ENCODE measurements at places on chromosomes 6 and 20.

DNA sequence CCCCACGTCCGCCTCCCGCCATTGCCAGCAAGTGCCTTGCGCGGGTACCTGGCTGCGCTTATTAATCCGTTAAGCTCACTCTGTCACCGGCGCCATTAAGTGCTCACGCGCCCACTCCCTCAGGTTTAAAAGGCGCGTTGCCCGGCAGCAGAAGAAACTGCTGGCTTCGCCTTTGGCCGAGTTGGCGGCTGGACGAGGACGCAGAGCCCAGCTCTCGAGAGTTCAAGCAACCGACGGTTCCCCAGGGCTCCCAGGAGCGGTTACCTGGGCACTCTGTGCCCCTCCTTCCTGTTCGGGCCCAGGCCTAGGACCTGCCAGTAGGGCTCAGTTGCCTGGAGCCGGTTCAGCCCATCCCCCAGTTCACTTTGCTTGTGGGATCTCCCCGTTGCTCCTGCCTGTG, at the start of gene GGTLC1:
GGTLC1 (minus strand) TSS at position 219 of the 400 bp plus-strand sequence. CDS start 2,168 bp downstream, outside the sequence.
- no peak for DNase-seq

DNA sequence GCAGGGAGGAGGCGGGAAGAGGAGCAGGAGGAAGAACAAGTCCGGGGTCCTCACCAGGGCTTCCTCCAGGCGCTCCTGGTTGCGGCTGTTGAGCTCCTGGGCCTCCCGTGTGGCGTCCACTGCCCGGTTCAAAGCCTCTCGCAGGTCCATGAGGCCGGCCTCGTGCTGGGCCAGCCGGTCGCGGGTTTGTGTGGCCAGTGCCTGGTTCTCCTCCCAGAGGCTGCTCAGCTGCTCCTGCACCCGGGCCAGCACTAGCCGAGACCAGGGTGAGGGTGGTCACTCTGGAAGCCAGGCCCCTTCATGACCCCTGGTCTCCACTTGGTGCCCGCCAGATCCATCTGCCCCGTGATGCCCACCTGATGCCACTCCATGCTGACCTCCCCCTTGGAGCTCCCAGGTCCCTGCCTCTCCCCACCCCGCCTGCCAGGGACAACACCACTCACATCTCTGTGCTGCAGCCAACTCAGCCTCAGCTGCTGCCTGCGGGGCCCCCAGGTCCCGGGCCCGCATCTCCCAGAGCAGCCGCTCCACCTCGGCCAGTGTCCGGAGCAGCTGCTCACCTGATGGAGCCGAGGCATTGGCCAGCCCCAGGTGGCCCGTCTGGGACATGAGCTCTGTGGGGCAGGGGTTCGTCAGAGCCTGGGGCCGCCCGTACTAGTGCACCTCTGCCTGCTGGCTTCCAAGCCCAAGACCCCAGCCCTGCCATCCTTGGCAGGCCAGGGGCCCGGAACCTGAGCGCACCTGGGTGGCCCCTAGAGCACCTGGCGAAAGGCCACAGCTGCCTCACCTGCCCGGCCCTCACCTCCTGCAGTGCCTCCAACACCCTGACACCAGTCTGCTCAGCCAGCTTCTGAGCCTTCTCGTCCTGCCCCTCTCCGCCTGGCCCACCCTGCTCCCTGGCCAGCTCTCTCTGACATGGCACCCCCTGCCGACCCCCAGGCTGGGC, 15.9 kb downstream of the ADRM1 start:
- no peak for DNase-seq

GRCh38 chr20:13102694-13103093, 93.9 kb downstream of the SPTLC3 start:
- DNase-seq, result no peak

GRCh38 chr6:132865829-132866228, 51.5 kb downstream of the RPS12 start:
- no peak for DNase-seq

DNA sequence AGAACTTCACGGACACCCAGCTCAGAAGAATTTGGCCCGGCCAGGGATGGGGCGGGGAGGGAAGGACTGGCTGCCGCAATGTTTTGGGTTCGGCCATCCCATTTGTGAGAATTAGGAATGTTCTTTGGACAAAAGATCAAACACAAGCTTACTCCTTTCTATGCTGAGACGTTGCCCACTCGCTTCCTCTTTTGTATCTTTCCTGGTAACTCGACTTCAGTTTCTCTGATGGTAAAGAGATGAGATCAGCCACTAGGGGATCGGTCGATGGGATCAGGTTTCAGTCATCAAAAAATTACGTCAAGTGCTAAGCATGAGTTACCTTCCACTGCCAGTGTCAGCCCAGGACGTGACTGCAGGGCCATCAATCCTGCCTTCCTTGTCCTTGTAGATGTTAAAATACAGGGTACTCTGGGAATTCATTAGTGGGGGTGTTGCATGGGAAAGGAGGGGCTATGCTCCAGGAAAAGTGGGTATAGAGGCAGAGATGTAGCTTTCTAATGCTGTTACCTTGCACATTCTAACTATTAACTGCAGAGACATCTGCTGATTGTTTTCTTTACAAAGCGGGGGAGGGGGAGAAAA, 190.2 kb downstream of the TSHZ2 start:
- DNase-seq, result no peak

DNA sequence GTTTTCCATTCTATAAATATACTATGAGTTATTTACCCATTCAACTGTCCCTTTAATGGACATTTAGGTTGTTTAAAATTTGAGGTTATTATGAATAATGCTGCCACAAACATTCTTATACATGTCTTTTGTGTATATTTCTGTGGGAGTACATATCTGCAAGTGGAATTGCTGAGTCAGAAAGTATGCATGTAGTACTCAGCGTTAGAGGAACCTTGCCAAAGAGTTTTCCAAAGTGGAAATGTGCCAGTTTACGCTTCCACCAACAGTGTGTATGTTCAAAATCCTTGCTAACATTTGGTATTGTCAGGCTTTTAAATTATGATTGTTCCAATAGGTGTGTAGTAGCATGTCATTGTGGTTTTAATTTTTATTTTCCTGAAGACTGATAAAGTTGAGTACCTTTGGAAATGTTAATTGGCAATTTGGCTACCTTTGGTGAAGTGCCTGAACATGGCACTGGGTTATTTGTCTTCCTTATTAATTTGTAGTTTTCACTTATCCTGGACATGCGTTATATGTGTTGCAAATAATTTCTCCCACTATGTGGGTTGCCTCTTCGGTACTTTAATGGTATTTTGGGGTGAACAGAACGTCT, 341.2 kb downstream of the CD83 start:
- DNase-seq, result no peak

GRCh38 chr20:289693-290083, 862 bp downstream of the C20orf96 start:
- no peak for DNase-seq

GRCh38 chr6:62640749-62641148, 354.7 kb upstream of the KHDRBS2 start:
- DNase-seq, result no peak

- no peak for DNase-seq
Observed at GRCh38 chr20:59678288-59678687, 73.9 kb downstream of the PHACTR3 start.
